Activated CD8-positive, alpha-beta memory T cell treated with anti-CD3 and anti-CD28 coated beads, Interleukin-2, amount 10 ng/mL, durations not matched to agents 7 days and 5 days (primary cell): ENCODE measurements at places on chromosomes 13 and 19.

DNA sequence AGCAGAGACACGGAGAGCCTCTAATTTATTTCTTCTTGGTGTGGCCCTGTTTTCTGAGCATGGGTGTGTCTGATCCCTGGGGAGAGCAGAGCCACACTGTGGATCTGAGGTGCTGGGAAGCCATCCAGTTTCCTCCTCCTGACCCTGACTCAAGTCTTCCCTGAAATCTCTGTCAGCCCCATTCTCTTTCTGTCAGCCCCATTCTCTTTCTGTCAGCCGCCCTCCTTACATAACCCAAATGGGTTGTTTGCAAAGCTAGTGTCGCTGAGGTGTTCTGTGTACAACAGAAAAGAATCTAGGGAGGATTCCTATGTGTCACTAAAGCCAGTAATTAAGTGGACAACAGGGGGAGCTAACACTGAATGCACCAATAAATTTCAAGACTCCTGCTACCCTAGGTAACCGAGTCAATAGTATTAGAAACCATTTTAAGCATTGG, 50.2 kb downstream of the LRCH1 start:
- no peak for DNase-seq

DNA sequence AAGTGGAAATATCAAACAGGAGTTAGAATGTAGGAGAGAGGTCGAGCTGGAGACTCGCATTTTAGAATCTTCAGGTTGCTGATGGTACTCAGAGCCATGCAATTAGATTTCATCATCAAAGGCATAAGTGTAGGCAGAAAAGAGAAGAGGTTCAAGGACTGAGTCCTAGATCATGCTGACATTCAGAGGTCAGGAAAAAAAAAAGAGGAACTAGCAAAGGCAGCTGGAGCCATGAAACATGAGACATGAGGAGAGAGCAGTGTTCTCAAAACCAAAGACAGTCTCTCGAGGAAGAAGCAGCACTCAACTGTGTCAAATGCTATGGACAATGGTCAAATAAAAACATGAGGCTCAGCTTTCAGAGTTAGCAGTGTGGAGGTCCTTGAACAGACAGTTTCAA, 12.4 kb upstream of the TPP2 start:
- no peak for DNase-seq

- no peak for DNase-seq
These were observed 40.5 kb downstream of the CEACAM1 start for GRCh38 chr19:42487798-42488178.

DNA sequence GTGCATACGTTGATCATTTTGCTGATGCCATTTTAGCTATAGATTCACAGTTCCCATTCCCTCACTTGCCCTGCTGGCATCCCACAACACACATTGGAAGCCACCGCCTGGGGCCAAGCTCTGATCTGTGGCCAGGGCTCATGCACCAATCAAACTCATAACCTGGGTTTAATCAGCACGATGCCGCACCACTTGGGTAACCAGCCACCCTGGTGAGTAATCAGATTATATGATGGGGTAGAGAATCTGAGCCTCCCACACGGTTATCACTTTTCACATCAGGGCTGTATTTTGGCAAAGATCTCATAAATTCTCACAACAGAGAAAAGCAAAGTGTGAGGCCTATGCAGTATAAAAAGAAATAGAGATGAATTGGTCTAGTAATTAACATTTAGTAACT, 66.0 kb upstream of the TNFRSF19 start:
- DNase-seq = no peak

GRCh38 chr13:56317841-56318240, 822.9 kb upstream of the PRR20A start:
- no peak for DNase-seq

DNA sequence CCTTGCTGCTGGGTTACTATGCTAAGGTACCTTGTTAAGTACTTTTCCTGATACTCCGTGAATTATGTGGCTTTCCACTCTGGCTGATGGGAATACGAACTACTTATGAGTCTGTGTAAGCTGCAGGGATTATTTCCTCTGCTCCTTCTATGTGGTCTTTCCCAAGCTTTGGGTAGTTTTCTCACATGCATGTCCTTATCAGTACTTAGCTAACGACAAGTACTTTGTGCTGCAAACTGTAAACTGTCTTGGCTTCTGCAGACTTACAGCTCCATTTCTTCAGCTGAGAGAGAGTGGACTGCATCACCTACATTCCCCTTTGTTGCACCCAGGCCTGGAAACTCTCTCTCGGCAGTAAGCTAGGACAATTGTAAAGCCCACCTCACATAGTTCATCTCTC, 76.6 kb downstream of the FGF9 start:
- no peak for DNase-seq

DNA sequence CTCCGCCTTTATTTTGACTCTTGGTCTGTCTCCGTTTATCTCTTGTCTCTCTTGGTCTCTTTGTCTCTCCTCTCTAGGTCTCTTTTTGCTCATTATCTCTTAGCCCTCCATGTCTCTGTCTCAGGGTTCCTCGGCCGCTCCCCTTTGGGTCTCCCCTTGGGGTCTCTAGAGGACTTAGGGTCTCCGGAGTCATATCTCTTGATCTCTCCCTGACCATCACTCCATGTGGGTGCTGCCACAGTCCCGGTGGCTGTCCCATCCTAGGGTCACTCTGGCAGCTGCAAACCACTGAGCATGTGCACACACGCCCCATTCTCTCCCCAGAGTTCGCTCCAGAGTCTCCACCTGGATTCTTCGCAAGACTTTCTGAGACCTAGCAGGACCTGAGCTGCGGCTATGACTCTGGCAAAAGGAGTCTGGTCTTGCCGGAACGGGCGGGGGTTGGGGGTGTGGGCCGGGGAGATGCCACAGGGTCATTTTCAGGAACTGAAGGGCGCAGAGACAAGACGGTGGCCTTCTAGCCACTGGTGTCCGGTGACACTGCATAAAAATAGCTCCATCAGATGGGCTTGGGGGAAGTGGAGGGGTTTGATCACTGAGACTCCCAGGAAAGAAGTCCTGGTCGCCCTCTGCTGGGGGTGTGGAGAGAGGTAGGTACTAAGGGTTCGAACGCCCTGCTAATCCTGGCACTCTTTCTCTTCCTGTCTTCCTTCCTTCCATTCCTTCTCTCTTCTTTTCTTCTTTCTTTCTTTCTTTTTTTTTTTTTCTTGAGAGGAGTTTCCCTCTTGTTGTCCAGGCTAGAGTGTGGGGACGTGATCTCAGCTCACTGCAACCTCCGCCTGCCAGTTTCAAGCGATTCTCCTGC, 1.2 kb upstream of the KCNA7 start:
- no peak for DNase-seq

- DNase-seq = no peak
These were observed 4.7 kb upstream of the MYBPC2 start for GRCh38 chr19:50427997-50428425.
